ENCODE measurements at places on chromosomes 1 and 21.

DNA sequence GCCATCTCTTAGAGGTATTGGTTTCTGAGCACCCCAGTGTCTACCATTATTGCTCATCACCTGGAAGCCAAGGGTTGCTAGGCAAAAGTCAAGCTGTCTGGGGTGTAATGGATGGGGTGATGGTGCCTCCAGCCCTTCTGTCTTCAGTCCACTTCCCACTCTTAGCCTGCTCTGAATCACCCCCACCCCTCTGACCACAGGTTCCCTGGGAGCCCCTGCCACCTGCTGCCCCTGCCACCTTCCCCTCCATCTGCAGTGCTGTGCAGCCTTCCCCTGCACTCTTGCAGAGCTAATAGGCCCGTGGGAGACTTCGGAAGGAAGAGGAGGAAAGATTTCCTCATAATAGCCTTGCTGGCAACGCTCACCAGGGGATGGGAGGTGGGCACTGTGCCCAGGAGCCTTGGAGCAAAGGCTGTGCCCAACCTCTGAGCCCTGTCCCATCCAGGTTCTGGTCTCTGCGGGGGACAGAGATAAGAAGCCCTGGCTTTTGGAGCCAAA is 35.5 kb downstream of the CAPN2 start:
- DNase-seq, result no peak

DNA sequence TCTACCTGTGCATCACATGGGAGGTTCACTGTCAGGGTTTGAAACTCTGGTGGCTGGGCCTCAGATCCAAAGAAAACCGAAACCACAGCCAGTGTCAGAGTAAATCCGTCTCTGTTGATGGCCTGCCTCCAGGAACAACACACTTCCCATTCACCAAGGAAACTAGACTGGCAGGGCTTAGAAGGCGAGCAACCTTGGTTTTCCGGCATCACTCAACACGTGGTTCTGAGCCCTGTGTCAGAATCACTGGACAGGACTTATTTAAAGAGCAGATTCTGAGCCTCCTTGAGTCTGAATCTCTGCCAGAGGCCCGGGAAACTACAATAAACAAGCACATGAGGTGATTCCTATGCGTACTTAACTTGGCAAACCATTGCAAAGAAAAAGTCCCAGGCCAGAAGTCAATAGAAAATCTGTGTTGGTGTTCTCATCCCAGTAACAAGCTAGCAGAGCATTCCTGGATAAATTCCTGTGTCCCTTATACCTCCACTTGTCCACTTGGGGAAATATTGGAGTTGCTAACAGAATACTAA is 70.0 kb downstream of the KCTD3 start:
- no peak for DNase-seq

- no peak for DNase-seq
These were observed 10.1 kb upstream of the GPR153 start for GRCh38 chr1:6271006-6271405.

DNA sequence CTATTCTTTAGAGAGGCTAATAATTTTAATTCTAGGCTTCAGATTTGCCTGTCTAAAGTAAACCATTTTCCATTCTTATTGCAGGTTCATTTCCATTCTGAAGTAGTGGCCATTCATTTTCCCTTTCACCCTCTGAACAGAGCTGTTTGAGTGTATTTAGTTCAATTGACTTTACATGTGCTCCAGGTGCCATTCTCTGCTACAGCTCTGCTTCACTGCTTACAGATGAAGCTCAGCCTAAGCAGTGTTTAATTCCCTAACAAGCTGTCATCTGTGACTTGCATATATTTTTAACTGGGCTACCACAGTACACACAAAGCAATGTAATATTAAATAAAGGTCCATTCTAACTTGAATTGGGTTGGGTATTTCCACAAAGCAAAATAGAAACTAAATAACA is 1031.6 kb downstream of the KCNT2 start:
- no peak for DNase-seq

DNA sequence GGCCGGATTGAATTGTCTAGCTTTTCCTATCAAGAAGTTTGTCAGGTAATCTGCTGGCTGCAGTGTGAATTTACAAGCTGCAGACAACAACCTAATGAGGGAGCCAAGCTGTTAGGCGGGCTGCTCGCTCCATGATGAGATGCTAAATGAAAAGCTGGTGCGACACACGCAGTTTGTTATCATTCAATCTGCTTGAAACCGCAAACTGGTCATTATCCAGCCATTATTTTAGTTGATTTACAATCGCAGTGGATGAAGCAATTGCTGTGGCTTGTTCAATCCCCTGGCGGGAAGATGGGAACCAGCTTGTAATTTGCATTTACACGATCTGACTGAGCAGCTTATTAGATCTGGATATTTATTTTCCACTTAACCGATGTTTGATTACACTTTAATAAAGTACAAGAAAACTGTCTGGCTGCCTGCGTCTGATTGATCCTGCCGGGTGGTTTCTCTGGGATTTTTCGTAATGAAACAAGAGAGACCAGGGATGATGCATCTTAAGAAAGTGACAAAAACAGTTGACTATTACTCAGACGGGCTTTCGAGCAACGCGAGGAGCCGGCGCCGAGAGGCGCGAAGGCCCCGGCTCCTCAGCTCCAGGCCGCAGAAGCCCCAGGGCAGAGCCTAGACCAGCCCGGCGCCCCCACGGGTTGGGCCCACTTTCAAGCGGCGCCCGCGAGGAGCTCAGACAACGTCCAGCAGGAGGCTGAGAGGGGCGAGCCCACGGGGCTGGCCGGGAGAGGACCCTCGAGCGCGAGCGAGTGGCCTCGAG is 118.0 kb upstream of the BARHL2 start:
- no peak for DNase-seq

GRCh38 chr1:83318366-83318765 is 680.6 kb downstream of the TTLL7 start:
- no peak for DNase-seq

DNA sequence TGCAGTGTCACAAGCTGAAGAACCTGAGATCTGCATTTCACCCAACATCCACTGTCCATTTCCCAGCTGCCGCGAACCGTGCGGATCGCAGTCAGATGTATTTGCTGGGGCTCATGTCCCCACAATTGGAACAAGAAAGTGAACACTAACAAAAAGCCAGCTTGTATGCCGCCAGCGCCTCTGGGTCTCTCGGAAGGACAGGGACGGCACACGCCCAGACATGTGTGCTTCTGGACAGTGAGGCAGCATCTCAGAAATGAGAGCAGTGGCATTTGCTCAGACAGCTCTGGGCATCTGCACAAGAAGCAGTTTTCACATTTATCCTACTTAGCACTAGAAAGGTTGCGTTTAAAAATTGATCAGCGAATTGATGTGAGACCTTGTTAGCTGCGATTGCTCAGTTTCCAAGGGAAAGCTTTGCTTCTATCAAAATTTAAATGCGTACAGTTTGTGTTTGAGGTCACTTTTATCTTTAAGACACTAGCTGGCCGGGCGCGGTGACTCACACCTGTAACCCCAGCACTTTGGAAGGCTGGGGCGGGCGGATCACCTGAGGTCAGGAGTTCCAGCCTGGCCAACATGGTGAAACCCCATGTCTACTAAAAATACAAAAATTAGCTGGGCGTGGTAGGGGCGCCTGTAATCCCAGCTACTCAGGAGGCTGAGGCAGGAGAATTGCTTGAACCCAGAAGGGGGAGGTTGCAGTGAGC is 28.7 kb downstream of the KCNAB2 start:
- no peak for DNase-seq

- DNase-seq, result no peak
These were observed 146.9 kb upstream of the POGK start for GRCh38 chr1:166692346-166692745.

- no peak for DNase-seq
These were observed 14.8 kb downstream of the RPS6KC1 start for GRCh38 chr1:213065800-213066199.

DNA sequence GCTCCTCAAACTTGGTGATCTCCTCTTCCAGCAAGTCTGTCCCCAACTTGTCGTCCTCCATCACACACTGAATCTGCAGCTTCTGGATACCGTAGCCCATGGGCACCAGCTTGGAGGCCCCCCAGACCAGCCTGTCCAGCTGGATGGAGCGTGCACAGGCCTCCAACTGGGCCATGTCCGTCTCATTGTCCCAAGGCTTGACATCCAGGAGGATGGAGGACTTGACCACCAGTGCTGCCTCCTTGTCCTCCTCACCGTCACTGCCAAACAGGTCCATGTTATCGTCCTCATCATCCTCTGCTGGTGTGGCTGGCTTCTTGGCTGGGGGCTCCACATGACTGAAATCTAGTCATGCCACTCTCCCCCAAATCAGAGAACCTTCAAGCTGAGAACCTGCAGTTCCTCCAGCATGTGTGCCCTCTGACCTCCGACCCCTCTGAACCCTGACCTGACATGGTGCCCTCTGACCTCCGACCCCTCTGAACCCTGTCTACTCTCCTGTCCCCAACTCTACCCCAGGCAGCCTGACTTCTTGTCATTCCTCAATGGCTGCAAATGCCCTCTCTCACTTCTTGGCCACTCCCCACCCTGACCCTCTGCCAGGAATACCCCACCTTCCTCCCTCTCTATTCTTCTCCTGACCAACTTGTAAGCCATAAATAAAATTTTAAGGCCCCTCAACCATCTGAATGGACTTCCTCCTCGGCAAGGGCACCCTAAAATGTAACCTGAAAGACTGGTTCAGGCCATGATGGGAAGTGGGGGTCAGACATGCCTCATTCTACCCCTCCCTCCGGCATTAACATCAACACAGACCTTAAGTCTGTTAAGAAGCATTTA is 275.7 kb upstream of the C1orf174 start:
- DNase-seq, result no peak
